WTC11 (cell line): ENCODE measurements at places on chromosomes 7 and 10.

GRCh38 chr10:111984057-111984456, 199.5 kb downstream of the GPAM start:
- no peak for DNase-seq

GRCh38 chr7:4689151-4689550, 7.1 kb downstream of the FOXK1 start:
- no peak for DNase-seq

DNA sequence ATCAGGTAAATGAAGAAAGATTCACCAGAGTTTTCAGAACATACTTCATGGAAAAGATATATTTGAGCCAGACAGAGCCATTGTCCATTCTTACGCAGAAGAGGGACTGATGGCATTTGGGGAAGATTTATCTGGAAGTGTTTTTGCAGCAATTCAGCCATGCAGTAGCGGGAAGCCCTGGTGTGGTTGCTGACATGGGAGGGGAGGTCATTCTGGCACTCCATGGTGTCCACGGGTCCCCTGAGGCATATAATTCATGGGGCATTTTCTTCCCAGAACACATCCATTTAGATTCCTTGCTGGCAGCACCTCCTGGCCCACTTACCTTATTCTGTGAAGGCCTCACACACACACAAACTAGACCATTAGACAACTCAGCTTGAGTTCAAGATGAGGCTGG, 55.6 kb downstream of the WIPF3 start:
- DNase-seq, result no peak

GRCh38 chr10:113681533-113682470, 2.1 kb downstream of the CASP7 start:
- no peak for DNase-seq

- no peak for DNase-seq
These were observed 22.6 kb downstream of the SEPTIN7 start for GRCh38 chr7:35823440-35823839.

DNA sequence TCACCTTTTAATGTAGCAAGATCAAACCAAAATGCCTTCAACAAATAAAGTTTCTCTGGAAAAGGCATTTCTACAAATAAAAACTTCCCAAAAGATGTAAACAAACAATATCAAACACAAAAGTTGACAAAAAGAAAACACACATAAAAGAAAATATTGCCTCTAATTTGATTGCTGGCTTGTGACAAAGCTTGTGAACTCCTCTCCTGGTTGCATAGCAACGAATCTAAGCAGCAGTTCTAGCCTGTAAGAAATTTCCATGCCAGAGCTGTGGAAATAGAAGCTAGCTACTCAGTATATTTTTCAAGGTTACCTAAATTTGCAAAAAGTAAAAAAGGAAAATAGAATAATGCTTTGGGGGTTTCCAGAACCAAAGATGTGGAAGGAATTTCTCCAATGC, 173.9 kb upstream of the CDK1 start:
- DNase-seq, result no peak

- DNase-seq, result no peak
These were observed 76.1 kb upstream of the POM121L12 start for GRCh38 chr7:52959336-52959735.

DNA sequence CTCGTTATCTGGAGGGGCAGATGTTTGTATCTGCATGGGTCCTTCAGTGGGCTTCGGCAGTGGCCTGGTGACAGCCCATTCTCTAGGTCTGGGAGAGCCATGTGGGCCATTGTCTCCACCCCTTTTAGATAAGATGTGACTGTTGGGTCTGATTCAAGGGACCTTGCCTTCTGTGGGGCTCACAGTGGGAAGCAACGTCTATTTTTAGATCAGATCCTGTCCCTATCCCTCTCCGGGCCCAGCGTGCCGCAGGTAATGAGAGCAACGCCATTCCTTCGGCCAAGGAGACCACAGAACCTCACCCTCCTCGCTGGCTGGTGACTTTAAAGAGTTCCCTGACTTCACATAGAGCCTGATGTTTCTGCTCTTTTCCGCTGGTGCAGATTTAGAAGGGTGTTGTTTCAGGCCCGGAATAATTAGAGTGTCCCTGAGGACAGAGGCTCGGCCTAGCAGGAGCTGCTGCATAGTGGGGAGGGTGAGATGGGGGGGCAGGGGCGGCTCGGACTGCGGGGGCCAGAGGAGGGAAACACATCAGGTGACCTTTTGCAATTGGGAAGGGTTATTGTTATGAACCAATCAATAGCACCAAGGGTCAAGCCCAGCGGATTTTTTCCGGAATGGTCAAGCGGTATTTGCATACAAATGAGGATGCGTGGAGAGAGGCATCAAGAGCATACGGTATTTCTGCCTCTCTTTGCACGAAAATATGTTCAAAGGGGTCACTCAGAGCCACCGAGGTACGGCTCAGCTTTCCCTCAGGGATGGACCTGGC, 503.0 kb upstream of the FOXK1 start:
- no peak for DNase-seq

GRCh38 chr10:124956764-124957163, 14.8 kb downstream of the ZRANB1 start:
- no peak for DNase-seq

GRCh38 chr7:70645876-70646351, 486.0 kb upstream of the GALNT17 start:
- no peak for DNase-seq

DNA sequence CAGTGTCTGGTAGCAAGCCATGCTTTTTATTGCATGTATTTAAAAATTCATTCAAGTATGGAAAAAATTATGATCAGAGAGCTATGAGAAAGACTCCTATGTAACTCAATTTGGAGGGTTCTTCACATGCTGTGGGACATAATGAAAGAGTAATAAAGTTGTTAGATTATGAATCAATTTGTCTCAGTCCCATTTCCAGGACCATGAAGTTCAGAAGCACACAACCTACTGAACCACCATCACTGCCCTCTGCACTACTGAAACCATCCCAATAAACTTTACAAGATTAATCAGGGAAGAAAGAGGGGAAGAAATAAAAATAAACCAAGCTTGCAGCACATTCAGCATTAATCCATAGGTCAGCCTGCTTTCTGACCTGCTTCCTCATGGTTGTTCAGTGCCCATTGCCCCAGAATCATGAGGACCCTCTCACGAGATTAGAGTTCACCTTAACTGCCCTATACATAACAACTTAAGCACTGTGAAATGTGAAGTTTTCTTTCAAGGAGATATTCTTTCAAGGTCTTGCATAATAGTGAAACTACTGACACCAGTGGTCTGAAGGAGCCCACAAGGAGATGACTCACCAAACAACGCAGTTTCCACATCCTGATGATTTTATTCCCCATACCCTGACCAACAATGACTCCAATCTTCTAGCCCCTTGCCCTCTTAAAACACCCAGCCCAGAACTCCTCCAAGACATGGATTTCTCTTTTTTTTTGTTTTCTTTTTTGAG, 171.5 kb upstream of the ADCY1 start:
- DNase-seq, result no peak

GRCh38 chr7:44065431-44066110, at the start of gene PGAM2:
Gene PGAM2, minus strand, starts transcription at chr7:44065567. Its CDS starts 38 bp downstream, at chr7:44065529.
- DNase-seq, result peak; percentile 61

- DNase-seq, result no peak
These were observed 15.1 kb downstream of the ATP6V1F start for GRCh38 chr7:128877756-128878120.

GRCh38 chr7:27950123-27950522, 210.2 kb downstream of the TAX1BP1 start:
- no peak for DNase-seq

DNA sequence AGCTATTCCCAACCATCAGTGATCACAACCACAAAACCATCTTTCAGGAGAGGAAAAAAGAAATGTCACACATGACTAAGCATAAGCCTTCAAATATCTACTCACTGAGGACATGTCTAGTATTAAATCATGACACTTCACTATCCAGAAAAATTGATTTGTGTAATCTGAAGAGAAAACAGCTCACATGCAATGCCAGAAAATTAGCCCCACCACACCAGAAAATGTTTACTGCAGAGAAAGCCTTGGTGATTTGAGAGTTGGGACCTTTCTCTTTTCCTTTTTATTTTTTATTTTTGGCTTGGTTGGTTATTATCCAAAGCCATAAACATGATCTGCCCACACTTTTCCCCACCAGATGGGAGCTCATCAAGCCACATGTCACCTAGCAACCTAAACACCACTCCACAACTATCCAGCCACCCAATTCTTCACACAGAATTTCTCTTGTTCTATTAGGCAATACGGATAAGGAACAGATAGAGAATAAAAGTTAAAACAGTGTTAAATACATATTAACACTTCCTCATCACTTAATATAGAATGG, 3.1 kb downstream of the PARD3 start:
- no peak for DNase-seq

- DNase-seq, result no peak
These were observed 9.1 kb upstream of the ZYX start for GRCh38 chr7:143372070-143372469.
